M059J (cell line): ENCODE measurements at places on chromosomes 1 and 21.

- no peak for DNase-seq
These were observed 33.2 kb upstream of the FNBP1L start for GRCh38 chr1:93414749-93415148.

- DNase-seq = no peak
These were observed 99.3 kb downstream of the NCAM2 start for GRCh38 chr21:21097466-21097865.

- no peak for DNase-seq
These were observed 9.9 kb upstream of the ZC3H12A start for GRCh38 chr1:37464443-37464842.

- peak; percentile 36 for DNase-seq
These were observed 27.2 kb downstream of the ADAMTS5 start for GRCh38 chr21:26939601-26940111.

DNA sequence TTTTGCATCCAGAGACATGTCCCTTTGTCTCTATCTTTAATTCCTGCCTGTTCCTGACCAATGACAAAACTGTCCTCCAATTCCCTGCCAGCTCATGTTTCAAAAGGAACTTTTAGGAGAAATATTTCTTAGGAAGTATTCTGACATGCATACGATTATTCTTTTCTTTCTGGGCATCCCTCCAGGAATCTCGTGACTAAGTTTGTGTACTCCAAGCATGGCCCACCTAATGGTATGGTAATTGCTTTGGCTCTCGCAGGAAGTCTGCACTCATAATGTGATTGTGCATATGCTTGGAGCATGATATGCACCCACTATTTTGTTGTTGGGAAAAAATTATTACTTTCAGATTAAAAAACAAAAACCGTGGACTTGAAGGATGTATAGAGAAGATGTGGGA, 256.4 kb downstream of the PRDM2 start:
- DNase-seq = peak; percentile 33

DNA sequence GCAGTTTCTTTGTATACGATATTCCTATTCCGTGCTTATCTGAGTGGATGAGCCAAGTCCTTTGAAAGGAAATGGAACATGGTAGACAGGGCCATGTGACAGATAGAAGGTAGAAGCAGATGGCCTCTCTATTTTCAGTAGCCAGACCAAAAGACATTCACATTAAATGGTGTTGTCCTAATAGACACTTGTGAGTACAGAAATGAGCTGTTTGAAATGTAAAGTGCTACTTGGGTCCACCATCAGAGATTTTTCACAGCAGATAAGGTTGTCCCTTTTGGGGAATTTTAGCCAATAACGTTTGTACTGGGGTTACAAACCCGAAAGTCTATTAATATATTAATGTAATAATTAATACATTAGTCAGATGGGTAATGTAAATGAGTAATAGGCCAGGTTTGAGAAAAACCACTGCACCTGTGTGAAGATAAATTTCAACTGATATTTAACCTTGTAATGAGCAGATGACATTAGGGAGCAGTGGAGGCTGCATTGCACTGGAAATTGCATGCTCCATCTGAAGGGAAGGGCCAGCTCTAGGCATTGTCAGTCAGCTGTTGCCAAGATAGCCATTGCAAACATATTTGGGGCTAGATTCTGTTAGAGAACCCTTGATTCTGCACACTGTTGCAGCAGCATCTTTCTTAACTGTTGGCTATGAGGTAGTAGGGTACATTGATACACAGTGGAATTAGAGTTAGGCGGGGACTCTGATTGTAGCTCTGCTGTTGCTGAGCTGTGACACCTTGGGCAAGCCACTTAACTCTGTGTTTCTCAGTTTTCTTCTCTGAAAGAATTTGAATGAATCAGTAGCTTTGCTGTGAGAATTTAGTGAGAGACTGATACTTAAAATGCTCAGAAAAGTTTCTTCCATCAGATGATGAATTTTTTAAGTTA, 43.8 kb downstream of the FGGY start:
- no peak for DNase-seq
